Left kidney (tissue), 8 donors: ENCODE measurements at places on chromosomes 3 and 15. TPM values are rescaled to one million over a fixed set of nuclear protein-coding genes. Genes with fewer than 3 reads are reported as not detected.

MYO1E gene
- polyA plus RNA-seq, result 145 TPM

- no peak for DNase-seq
Observed at GRCh38 chr3:60250206-60250605, 1001.0 kb downstream of the FHIT start.

LSAMP gene
- 14.2 TPM for polyA plus RNA-seq

FGF12 gene
- polyA plus RNA-seq, result 7.0 TPM

DNA sequence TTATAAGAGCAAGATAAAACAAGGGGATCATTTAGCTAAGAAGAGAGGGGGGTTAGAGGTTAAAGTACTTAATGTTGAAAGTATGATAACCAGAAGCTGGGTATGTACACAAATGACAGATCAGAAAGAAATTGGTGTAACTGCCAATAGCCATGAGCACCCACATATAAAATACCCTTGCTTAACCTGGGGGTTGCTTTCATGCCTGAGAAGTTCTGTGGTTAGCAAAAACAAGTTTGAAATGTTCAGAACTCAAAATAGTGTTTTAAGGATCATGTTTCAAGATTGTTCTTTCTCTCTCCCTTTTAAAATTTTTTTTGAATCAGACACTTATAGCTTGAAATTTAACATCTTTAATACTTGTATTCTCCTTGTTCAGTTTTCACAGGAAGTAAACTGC lies 321.4 kb upstream of the GBE1 start:
- no peak for DNase-seq

GRCh38 chr3:170697131-170697530 lies 111.3 kb upstream of the SLC7A14 start:
- DNase-seq, result no peak

DNA sequence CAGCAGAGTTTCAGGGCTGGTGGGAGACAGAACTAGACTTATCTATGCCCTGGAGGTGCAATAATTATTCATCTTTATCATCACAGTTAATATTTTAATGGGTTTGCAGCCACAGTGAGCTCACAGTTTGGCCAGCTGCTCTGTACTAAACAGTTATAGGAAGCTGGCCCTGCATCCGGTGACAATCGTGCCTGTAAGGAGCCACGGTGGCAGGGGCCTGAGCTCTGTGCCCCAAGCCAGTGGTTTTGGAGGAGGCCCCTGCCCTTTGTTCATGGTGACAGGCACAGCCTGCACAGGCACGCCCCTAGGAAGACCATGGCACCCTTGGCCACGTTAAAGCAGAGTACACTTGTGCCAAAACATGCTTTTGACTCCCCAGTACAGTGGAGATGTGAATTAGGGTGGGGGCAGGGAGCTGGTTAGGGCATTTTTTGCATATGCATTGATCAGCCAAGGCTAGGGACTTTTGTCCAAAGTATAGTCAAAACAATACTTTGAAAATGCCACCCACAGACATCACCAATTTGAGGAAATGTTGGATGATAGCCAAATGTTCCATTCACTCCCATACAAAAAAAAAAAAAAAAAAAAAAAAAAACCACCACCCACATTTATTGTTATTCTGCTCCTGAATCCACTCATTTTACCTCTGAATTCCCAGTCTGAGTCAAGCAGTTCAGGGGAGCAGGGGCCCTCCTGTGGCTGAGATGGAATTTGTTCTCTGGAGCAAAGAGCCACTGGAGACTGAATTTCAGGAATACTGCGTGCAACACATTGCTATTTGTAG lies 3.4 kb upstream of the RFTN1 start:
- DNase-seq, result no peak

GRCh38 chr3:66854601-66855151 lies 143.4 kb upstream of the KBTBD8 start:
- DNase-seq, result no peak

DNA sequence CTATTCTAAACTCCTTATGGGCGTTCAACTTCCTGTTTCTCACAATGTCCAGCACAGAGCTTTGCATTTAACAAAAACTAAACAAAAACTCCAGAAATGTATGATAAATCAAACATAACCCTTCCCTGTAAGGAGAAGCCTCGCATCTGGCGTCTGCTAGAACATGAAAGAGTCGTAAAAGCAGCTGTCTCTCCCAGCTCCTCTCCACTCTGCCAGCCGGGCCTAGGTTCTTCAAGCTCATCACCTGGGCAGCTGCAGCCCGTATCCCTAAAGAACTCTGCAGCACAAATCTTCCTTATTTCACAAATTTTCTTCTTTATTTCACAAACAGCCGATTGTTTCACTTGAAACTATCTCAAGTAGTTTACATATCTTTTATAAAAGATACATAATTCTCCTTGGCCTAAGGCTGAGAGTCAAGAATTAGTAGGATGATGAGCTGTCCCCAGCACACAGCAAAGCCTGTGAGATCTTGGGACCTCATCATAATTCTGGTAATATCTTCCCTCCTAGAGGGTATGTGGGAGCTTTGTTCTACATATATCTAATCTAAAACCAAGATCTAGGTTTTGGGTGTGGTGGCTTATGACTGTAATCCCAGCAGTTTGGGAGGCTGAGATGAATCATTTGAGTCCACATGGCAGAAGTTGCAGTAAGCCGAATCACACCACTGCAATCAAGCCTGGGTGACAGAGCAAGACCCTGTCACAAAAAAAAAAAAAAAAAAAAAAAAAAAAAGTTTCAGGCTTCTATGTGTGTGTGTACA lies 35.3 kb downstream of the ANXA2 start:
- no peak for DNase-seq
